Smooth muscle cell of the brain vasculature (primary cell): ENCODE measurements at places on chromosomes 4 and X.

- no peak for DNase-seq
Measured at GRCh38 chr4:7323872-7324650, 110.7 kb downstream of the PSAPL1 start.

- DNase-seq = no peak
Measured at GRCh38 chr4:70908993-70909556, 6.9 kb downstream of the MOB1B start.

DNA sequence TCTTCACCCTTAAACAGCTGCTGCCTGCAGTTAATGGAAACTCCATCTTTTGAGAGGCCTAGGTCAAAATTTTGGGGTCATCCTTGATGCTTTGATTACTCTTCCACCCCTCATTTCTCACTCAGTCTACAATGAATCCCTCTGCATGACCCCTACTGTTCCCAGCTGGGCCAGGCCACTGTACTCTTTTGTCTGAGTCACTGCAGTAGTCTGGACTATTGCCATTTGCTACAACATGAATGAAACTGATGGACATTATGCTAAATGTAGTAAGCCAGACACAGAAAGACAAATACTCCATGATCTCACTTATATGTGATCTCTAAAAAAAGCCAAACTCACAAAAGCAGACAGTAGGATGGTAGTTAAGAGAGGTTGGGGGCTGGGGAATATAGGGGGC, 28.3 kb downstream of the STK32B start:
- DNase-seq = peak; percentile 6

DNA sequence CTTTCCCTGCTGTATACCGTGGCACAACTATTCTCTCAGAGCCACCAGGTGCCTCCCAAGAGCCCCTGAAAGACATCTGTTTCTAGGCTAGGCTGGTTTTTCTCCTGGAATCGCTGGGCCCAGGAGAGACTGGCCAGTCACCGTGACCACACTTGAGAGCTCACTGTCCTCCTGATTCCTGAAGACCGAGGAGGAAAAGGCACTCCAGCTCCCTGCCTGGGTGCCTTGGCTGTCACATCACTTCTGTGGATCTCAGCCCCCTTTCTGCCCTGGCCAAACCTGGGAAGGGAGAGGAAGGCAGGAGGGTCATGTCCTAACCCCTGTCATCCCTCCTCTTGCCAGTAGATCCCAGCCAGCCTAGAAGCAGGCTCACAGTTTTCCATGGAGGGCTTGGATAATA, 54.7 kb upstream of the LAS1L start:
- no peak for DNase-seq

DNA sequence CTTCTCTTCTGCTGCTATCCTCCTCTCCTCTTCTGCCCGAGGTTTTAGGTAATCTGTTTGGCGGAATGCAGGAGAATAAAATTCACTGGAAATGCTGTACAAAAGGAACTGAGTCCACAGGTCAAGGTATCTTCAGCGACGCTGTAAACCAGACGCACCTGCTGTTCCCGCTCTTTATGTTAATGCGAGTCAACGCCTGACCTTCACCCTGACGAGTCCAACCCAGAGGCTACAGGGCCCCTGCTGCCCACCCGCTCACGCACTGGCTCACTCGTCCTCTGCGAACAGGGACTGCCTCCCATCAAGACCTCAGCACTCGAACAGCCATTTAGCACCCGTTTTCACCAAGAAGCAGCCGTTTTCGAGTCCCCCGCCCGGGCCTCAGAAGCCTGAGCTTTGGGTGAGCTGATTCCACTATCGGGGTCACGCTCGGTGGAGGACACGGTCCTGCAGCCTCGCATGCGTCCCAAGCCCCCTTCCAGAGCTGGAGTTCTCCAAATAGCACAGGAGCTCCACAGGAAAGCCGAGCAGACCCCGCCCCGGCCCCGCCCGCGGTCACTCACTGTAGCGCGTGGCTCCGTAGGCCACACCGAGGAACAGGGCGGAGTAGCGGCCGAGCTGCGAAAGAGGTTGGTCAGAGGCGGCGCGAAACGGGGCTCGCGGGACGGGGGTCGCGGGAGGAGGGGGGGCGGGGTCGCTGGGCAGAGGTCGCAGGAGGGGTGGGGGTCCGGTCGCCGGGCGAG, 556 bp downstream of the ATP5ME start:
- DNase-seq = no peak

DNA sequence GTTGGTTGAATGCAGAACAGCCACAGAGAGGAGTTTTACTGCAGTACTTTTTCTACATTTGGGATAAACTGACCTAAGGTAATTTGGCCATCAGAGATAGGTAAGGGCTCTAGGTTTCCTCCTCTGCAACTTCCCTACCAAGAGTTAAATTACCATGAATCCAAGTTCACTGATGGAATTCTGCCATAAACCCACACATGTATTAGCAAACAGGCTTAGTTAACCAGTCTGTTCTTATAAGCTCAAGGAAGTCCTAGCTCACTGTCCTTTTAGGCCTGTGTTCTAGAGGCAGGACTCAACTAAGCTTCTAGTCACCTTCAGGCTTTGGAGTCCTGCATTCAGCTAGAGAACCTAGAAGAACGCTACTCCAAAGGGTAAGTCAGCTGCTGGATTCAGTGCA, 4.0 kb downstream of the FAM114A1 start:
- no peak for DNase-seq

DNA sequence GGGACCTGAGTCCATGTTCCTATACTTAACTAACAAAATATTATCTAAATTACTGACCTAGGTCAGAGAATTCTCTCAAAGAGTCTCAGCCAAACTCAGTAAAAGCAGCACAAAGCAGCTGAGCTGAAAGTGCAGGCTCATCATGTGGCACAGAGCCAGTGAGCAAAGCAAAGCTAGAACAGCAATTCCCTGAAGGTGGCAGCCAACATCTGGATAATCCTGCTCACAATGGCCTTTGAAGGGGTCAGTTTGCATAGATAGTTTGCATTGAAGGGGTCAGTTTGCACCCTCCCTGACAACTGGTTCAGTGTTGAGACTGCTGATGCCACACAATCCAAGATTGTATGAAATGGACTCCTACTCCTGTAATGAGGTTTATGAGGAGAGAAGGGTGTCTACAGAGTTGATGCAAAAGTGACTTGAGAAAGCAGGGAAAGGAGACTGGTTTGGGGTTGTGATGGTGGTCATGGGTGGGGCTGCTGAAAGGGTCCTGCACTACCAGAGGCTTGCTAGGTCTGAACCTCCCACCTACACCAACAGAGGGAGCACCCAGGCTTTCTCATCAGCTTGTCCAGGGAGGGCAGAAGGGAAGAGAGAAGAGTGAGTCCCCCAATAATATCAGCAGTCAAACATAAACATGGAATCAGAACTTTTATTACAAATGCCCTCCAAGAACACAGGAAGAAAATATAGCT, 39.7 kb downstream of the TRIM61 start:
- DNase-seq = no peak
